ENCODE measurements at places on chromosomes 1 and 21.

DNA sequence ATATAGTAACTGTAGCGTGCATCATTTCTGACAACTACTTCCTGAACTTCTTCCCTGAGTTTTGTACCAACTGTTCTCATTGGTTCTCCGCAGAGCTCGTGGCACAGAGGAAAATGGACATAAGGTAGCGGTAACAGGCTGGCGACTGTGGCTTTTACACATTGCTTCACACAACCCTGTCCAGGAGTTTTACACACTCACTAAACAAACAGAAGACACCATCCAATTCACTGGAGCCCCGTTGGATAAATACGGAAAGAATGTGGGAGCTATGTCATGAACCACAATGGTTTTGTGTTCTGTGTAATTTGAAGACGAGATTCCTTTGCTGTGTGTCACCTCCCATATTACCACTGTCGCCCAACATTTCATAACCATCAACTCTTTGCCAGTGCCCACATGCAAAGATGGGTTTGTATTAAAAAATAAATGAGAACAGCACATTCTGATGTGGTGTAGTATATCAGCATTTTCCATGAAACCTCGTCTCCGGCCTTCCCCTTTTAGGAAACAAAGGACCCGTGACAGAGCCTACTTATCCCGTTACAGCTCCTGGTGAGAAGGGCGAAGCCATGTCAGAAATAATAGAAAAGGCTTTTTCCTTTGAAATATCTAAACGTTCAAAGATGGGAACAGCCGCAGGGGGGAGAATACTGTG, 47.4 kb upstream of the ENAH start:
- no peak for DNase-seq

GRCh38 chr1:90710579-90711536, 6.2 kb downstream of the BARHL2 start:
- no peak for DNase-seq

- no peak for DNase-seq
Observed at GRCh38 chr1:67672260-67672803, 12.7 kb upstream of the GADD45A start.

- DNase-seq = no peak
Observed at GRCh38 chr21:44400791-44401385, 47.5 kb downstream of the TRPM2 start.

DNA sequence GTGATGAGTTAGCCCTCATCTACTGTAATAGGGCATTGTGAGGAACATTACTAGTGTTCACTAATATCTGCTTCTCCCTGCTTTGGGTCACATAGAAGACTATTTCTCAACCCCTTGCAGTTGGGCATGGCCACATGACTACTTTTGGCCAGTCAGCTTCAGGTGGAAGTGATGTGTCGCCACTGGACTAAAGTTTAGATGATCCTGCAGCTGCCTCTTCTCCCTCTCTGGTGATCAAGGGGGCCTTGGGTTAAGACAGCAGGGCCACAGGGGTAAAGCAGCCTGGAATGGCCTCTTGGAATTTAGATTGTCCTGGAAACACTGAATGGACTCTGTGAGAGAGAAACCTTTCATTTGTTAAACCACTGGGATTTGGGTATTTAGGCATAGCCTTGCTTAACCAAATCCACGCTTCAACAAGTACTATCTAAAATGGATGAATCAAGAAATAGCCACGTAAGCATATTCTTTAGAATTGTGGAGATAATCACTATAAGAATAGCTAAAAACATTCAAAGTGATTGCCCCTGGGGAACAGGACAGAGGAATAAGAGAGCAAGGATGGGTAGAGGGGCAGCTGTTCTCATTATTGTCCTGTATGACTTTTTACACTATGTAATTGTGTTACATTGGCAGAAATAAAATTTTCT, 41.2 kb downstream of the OPRD1 start:
- no peak for DNase-seq

- no peak for DNase-seq
Observed at GRCh38 chr1:90879281-90879680, 142.6 kb downstream of the ZNF644 start.

GRCh38 chr1:82593561-82593960, 792.8 kb downstream of the ADGRL2 start:
- DNase-seq = no peak

DNA sequence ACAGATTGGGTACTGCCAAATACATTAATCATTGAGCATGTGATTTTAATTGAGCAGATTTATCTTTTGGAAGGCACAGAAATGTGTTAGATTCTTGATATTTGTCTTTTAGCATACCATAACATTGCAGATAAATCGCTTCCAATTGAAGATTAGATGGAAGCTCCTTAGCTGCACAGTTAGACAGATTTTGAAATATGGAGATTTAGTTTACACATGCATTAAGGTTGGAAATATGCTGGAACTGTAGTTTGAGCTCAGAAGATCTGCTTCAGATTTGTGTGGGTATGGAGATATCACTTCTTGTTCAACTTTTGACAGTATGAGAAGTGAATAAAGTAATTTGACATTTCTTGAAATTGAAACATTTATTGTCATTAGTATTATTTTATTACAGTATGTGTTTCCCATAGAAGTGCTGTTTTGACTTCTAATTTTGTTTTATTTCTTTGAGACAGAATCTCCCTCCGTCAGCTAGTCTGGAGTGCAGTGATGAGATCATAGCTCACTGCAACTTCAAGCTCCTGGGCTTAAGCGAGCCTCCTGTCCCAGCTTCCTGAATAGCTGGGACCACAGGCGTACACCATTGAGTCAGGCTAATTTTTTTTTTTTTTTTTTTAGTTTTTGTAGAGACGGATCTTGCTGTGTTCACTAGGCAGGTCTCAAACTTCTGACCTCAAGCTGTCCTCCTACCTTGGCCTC, 29.1 kb downstream of the THRAP3 start:
- DNase-seq = no peak

GRCh38 chr1:243253211-243253925, 1.7 kb downstream of the CEP170 start:
- DNase-seq = no peak

GRCh38 chr1:111895017-111895416, 94.5 kb downstream of the KCND3 start:
- no peak for DNase-seq

DNA sequence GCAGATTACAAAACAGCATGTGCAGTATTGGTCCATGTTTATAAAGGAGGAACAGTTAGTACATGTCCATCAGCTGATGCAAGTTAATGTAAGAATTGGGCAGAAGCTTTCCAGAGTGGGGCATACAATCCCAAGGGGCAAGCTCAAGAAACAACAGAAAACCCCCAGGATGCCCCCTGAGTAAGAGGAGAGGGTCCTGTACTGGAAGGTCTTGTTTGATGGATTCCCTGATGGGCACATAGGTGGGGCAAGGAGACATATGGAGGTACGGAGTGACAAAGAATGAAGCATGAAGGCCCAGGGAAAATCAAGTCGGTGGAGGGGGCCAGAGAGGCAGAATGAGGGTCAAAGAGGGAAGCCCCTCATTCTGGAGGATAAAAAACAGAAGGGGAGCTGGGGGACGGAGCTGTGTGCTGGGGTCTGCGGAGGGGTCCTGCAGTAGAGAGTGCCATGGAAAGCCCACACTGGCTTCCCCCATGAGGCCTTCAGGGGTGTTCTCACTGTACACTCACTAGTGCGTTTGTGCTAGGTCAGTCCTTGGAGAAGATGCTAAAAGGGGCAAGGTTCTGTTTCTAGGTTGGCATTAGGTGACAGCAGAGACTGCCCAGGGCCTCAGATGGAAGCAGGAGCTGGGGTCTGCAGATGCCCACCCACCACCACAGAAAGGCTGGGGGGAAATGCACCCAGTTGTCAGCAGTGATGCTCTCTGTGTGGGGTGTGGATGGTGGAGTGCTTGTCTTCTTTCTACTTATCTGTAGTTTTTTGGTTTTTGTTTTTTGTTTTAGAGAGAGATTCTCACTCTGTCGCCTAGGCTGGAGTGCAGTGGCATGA, 12.5 kb upstream of the MATN1 start:
- no peak for DNase-seq

GRCh38 chr1:110616587-110616986, 10.4 kb upstream of the KCNA2 start:
- DNase-seq = no peak
